NAMALWA (cell line): ENCODE measurements at places on chromosomes 7 and 10.

GRCh38 chr7:12800486-12800885 is 113.1 kb downstream of the ARL4A start:
- DNase-seq = no peak

GRCh38 chr7:24213311-24213710 is 70.7 kb upstream of the NPY start:
- DNase-seq = no peak

GRCh38 chr7:96337519-96337918 is 15.6 kb upstream of the SLC25A13 start:
- DNase-seq = no peak

- DNase-seq = no peak
These were observed 5.4 kb downstream of the PON2 start for GRCh38 chr7:95429241-95429990.

DNA sequence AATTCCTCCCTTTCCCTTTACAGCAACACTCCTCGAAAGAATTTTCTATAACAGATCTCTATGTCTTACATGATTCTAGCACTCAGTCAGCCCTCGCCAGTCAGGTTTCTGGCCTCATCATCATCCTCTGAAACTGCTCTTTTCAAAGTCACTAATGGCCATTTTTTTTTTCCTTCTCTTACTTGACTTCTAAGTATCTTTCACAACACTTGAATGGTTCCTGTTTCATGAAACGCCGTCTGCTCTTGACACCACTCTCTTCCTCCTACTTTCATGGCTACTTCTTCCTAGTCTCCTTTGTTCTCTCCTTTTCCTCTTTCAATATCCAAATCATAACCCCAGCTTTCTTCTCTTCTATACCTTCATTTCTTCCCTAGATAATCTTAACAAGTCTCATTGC is 100.5 kb upstream of the NRP1 start:
- DNase-seq = no peak

GRCh38 chr10:131088619-131089018 is 222.9 kb downstream of the TCERG1L start:
- no peak for DNase-seq

DNA sequence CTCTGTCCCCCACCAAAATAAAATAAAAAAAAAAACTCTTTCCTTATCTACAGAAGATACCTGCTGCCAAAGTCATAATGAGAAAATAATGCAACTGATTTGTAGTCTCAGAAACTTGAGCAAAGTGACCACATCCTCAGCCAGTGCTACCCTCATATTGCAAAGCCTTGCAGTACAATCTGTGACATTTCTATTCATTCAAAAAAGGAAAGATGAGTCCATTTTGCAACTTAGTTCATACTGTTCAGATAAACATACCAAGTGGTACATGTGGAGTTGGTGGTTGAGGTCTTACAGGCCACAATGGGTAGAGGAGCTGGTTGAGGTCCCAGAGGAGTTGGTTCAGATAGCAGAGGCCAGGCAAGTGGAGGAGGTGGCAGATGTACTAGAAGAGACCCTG is 6.5 kb upstream of the EIF5AL1 start:
- DNase-seq = no peak

GRCh38 chr7:51226916-51227535 is 89.6 kb downstream of the COBL start:
- DNase-seq = no peak

DNA sequence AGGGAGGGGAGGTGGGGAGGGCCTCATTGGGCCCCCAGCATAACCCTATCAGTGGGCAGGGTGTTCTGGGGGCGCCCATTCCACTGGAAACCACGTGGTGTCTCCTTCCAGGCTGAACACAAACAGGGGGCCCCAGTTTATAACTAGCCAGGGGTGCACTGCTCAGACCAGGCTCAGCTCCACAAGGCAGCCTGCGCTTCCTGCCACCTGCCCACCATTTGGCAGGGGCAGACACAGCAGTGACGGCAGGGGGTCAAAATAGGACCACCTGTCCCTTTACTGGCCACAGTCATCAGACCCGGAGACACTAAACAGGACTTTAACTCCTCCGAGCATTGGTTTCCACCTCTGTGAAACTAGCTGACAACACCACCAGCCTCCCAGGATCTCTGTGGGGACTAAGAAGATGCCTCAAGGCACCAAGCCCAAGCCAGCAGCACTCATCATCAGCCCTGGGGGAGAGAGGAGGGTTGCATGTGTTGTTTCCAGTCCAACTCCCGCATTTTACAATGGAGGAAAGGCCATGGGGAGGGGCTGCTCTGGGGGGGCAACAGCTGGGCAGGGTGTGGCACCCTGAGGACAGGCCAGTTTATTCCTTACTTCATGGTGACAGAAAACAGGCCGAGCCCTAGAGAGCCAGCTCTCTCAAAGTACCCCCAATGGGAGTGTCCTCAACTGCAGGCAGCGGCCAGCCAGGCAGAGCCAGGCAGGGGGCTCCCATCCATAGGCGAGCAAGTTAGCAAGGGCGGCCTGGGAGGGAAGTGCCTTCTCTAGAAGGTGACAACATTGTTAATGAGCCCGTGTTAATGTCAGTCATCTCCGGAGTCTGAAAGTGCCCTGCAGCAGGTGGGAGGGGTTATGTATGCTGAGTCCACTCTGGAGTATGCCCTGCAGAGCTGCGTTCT is 127.6 kb downstream of the TNS3 start:
- no peak for DNase-seq

DNA sequence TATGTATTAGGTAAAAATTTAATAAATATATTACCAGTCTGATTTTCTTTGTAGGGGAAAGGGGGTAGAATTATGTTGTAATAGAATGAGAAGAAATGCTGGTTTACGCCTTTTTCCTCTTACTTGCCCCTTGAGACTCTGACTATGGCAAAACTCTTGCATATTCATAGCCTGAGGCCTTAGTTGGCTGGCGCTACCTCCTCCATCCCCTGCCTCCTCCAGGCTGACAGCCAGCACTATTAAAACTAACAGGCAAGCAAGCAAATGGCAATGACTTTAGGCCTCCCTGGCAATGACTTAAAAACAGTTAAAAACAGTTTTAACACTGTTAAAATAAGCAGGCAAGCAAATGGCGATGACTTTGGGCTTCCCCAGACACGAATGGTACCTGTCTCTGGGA is 14.4 kb downstream of the PKD2L1 start:
- no peak for DNase-seq

DNA sequence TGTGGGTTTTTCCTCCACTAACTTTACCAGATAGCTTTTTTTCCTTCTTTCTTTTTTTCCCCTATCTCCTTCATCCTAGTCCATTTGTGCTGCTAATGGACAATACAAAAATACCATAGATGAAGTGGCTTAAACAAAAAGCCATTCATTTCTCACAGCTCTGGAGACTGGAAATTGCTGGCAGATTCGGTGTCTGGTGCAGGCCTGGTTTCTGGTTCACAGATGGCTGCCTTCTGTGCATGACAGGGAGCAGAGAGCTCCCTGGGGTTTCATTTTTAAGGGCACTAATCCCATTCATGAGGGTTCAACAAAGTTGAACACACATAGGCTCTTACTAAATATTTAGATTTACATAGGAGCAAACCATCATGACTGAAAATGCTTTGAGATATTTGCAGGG is 467.4 kb downstream of the TYW1 start:
- DNase-seq = no peak

DNA sequence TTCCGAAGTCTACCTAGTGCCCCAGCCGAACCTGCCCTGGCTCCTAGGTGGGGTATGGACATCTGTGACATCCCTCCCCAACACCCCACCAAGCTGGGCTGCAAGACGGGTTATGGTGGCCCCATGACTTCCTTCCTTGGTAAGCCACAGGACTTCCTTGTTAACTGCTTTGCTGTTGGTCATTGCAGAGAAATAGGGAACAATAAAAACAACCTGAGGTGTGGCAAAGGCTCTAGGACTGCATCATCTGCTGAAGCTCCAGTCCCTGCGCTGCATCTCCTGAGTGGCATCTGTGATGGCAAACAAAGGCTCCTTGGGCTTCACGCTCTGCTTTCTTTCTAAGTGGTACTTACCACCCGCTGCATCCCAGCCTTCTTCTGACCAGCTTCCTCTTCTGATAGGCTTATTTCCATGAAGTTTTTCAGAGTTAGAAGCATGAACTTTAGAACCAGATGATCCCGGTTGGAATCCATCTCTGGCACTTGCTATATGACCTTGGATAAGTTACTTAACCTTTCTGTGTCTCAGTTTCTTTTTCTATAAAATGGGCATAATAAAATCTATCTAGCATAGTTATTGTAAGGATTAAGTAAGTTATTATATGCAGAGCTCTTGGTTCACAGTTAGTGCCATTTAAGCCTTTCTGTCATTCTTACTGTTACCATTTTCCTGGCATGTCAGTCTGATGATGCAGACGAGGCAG is 216.8 kb downstream of the RPS24 start:
- no peak for DNase-seq

GRCh38 chr10:97573672-97574071 is 1.1 kb downstream of the ANKRD2 start:
- no peak for DNase-seq
